Activated CD4-positive, alpha-beta T cell treated with anti-CD3 and anti-CD28 coated beads, Interleukin-2, Interleukin-6, amounts not matched to agents 100 ng/mL and 50 ng/mL, durations not matched to agents 16 hours and 8 hours (primary cell): ENCODE measurements at places on chromosomes 7 and 10.

DNA sequence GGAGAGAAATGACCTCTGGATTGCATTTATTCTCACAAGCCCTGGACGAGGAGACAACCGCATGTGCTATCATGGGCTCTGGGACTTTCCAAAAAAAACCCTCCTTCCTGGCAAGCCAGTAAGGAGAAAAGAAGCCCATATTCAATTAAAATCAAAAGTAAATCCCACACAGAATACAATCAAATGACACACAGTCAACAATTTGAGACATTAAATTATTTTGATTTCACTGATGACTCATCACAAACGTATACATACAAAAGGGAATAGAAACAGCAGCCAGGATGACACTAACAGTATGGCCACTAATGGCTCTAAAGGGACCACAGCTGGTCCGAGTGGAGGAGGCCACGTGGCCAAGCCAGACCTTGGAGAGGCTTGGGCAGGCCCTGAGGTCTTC, 24.9 kb downstream of the LRRC20 start:
- peak; percentile 57 for DNase-seq

- no peak for DNase-seq
These were observed 70.9 kb downstream of the CCDC7 start for GRCh38 chr10:32516567-32517495.

GRCh38 chr7:33485747-33486493, 356.6 kb downstream of the BBS9 start:
- DNase-seq = no peak

DNA sequence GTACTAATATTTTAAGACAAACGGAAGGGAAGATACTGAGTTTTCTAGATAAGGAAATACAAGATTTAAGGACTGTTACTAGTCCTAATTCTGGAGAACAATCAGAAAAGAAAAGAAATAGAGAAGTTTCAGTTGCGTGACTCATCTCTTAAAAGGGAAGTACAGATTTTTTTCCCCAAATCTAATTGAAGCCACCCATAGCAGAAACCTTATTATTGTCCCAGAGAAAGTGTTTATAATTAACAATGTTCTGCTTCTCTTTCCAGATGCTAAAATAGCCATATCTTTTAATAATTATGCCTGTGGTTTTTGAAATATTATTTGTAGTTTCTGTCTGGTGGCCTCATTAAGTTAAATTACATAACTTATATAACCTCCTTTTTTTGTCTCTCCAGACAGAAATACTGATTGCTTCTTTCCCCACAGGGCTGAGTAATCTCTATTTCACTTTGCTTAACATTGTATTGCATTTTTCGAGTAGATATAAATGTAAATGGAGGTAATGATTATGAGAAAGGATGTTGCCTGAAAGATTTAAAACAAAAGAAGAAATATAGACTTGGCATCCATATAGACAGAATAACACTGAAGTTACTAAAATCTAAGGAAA, 240.7 kb upstream of the MBL2 start:
- DNase-seq = no peak

GRCh38 chr10:60687679-60688078, 90.6 kb upstream of the CDK1 start:
- DNase-seq = no peak

- no peak for DNase-seq
These were observed 6.6 kb upstream of the PDLIM1 start for GRCh38 chr10:95297402-95297801.

DNA sequence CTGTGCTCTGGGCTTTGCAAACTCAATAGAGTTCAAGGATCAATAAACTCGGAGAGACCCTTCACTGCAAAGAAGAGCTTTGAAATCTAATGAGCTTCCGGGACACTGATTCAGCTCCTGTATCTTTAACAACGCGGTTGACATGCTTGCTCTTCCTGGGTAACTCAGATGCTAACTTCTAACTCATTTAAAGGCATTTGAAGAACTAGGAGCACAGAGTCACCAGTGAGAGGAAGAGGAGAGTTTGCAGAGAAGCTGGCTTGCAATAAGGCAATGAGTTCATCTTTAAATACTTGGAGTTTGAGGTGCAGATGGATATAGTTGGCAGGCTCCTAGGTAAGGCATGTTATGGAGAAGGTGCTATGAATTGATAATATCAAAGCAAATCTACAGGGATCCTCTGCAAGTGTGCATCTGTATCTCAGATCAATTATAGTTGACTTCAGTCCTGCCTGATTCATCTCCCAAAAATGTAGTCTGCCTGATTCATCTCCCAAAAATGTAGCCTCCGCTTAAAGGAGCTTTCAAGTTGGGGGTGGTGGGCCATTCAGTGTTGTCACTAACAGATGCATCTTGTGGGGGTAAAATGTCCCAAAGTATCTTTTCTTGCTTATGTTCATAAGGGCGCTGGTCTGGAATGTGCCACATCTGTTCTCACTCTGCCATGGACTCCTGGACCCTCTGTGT, 182.5 kb upstream of the PRSS58 start:
- no peak for DNase-seq

GRCh38 chr10:23493711-23494110, 54.8 kb downstream of the OTUD1 start:
- peak; percentile 22 for DNase-seq

GRCh38 chr10:7563368-7563767, 103.4 kb downstream of the ITIH5 start:
- no peak for DNase-seq

DNA sequence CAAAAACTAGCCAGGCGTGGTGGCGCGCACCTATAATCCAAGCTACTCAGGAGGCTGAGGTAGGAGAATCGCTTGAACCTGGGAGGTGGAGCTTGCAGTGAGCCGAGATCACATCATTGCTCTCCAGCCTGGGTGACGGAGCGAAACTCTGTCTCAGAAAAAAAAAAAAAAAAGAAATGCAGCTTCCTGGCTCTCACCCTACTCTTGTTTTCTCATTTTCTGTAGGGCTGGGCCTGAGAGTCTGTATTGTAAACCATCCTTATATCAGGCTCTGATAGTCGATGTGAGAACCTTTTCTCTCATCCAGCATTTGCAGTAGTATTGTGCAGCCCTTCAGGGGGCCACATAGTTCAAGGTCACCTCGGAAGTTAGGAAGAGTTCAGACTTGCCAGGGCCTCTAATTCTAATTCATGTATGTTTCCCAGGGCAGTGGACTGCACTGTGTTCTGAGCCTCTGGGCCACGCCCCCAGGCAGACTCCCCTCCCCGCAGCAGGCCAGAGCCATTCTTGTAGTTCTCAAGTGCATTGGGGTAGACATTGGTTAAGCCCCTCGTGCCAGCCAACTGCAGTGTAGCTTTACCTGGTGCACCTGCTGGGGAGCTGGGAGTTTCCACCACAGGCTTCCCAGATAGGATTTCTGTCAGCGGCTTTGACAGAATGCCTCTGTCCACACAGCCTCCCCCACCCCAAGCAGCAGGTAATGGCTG, 38.3 kb upstream of the PDCD4 start:
- no peak for DNase-seq

DNA sequence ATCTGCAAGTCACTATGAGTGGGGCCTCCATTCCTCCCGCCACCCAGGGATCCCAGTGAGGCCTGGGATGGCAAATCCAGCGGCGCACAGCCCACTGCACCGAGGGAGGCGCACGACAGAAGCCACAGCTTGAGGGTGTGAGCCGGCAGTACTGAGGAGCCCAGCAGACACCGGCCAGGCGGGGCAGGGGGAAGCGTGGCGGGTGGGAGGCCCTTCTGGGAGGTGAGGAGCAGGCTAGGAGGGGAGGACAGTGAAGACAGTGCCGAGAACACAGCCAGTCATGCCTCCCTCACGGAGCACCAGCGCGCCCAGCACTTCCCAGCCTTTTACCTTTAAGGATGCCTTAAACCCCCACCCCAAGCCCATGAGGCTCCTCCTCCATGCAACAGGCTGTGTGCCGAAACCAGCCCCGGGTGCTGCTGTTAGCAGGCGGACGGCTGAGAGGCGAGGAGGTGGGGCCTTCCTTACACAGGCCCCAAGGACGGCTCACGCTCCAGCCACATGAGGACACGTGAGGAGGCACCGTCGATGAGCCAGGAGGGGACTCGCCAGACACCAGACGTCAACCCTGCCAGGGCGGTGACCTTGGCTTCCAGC, 258.5 kb downstream of the PTPRN2 start:
- DNase-seq = no peak

- DNase-seq = no peak
These were observed 95.8 kb downstream of the CHST15 start for GRCh38 chr10:123997486-123998196.

DNA sequence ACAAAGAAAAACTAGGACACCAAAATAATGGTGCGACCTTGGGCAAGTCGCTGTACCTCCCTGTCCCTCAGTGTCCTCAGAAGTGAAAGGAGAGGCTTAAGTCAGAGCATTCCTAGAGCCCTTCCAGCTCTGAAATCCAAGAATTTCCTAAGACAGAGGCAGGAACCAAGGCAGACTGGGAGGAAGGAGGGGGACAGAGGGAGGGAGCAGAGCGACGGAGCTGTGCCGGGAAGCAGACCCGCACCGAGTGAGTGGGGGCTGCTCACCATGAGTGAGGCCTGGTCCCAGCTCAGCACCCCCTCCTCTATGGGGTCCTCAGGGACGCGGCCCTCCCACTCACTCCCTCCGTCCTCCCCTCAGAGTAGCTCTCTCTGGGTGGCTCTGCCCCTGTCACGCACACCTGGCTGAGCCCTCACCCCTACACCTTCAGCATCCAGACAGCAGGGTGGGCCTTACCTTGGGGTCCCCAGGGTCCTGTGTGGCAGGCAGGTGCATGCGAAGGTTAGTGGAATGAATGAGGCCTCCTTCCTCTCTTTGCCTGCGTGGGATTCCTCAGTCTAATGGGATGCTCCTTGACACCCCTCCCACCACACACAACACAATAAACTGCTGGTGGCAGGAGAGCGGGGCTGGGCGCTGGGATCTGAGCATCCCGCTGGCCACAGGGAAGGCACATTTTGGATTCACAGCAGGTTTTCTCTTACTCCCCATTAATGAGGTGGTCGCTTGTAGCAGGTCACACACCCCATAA, 4.6 kb upstream of the SMARCD3 start:
- DNase-seq = no peak

GRCh38 chr7:7221599-7222038, 39.3 kb downstream of the C1GALT1 start:
- no peak for DNase-seq

- DNase-seq = peak; percentile 25
These were observed 62.3 kb downstream of the TMEM26 start for GRCh38 chr10:61390851-61391250.

DNA sequence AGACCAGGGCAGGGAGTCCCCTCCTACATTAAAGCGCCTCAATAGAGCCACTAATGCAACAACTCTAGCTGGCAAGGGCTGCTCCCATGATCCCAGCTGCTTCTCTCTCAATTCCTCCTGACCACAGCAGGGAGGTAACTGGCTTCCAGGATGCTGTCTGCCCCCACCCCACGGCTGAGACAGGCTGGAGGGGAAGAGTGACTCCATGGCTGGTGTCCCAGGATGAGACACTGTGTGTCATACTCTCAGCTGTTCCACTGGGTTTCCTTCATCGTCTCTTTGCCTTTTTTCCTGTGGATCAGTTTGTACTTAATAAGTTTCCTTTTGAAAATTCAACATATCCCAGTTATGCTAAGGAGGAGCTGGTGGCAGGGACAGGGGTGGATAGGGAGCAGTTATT, 27.7 kb upstream of the MYH16 start:
- DNase-seq = no peak

DNA sequence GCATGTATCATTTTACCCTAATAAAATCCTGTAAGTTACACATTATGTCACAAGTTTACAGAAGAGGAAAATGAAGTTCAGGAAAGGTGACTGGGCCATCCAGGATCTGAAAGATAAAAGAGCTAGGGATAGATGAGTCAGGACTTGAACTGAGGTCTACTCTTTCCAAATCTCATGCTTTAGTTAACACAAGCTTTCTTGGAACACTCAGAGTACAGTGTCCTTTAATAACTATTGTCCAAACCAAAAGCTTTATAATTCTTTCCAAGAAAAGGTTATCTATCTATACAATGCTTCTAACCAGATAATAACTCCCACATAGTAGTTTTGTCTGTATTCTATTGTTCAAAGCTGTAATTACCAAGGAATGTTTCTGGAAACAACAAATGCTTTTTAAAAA, 164.6 kb downstream of the LRRN3 start:
- DNase-seq = no peak

DNA sequence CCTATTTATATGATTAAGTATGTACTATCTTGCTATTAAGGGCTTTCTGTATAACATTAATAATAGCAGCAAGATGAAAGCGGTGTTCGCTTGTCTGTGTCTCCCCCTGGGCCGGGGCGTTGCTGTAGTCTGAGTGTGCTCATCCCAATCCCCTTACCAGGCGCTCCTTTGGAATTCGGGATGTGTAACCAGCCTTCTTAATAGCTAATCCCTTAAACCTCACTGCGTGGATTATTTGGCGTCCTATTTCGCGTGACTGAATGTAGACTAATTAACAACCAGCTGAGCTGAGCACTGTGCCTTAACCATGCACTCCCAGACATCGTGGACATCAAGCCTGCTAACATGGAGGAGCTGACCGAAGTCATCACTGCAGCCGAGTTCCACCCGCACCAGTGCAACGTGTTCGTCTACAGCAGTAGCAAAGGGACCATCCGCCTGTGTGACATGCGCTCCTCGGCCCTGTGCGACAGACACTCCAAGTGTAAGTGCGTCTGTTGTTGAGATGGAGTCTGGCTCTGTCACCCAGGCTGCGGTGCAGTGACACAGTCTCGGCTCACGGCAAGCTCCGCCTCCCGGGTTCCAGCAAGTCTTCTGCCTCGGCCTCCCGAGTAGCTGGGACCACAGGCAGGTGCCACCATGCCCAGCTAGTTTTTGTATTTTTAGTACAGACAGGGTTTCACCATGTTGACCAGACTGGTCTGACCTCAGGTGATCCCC, 36.6 kb downstream of the BNIP3 start:
- DNase-seq = no peak

DNA sequence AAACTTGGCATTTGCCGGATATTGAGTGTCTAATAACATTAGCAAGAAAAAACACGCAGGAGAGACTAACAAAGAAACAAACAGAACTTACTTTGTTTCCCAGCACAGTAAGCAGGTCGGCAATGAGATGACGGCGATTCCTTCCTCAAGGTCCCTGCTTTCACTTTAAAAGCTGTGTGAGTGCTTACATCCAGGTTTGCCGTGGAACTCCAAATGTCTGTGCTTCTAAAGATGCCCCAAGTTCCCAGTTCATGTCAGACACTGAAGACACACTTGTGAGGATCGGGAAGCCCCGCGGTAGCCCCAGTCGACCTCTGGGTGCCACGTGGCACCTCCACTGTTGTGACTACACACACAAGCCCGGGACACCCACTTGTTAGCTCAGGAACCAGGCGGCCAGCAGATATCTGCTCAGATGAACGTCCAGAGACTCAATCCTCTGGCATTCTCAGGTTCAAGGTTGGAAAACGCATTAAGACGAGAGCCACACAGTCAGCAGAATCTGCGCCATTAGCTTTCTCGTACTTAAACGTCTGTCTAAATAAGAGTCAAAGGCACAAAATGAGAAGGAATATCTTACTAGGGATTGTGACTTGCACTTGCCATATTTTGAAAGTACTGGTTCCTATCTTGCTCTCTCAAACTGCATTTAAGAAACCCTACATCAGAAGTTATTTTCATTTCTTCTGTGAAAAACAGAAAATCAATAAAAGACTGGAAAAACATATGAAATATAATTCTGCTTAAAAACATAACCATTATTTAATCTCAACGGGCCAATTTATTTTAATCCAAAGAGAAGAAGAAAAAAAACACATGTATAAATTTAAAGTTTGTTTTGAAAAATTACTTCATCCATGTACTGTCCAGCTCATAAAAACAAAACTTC, 207.6 kb upstream of the KLF14 start:
- DNase-seq = peak; percentile 37
